Breast epithelium (tissue), 4 donors: ENCODE measurements at places on chromosomes 11 and 22.

DNA sequence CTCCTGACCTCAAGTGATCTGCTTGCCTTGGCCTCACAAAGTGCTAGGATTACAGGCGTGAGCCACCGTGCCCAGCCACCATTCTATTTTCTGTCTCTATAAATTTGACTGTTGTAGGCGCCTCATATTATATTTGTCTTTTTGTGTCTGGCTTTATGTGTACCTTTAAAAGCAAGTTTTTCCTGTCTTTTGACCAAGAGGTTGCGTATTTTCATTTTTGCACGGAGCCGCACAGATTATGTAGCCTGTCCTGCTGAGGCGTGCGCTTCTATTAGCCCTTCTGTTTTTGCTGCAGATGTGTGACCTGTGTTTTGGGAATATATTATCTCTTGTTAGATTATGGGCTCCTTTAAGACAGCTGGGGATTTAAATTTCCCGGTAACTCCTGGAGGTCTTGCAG, 40.4 kb upstream of the WEE1 start:
- H3K4me1 ChIP-seq, result no peaks in the 10 kb centered on the region
- DNase-seq, result no peak
- no peak overlapping the region for H3K27ac ChIP-seq
- no peaks in the 10 kb centered on the region for H3K27me3 ChIP-seq

GRCh38 chr11:29310725-29311342, 706.0 kb downstream of the KCNA4 start:
- H3K36me3 ChIP-seq, result no peaks in the 10 kb centered on the region
- H3K27me3 ChIP-seq, result no peaks in the 10 kb centered on the region
- H3K4me1 ChIP-seq, result no peaks in the 10 kb centered on the region
- DNase-seq, result no peak
- H3K4me3 ChIP-seq, result no peak overlapping the region

DNA sequence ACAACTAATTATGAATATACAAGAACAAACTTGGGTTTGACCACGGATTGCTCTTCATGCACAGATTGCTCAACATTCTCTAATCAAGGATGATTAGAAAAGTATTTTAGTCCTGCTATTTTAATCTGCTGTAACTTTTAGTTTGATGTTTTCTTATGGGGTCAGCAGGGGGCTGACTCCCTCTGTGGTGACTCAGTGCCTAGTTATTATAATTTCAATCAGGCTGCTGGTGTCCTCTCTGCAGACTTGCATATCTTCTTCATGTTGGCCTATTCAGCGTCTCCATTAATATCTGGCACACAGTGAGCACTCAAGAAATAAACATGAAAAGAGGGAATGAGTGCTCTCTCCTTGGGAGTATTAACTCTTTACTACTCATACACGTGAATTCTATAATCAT, 223.8 kb upstream of the DDI1 start:
- H3K4me3 ChIP-seq, result no peak overlapping the region
- DNase-seq, result no peak
- no peaks in the 10 kb centered on the region for H3K4me1 ChIP-seq
- no peak overlapping the region for H3K27ac ChIP-seq

GRCh38 chr11:99568808-99569207, 548.1 kb downstream of the CNTN5 start:
- no peaks in the 10 kb centered on the region for H3K4me1 ChIP-seq
- no peak overlapping the region for H3K4me3 ChIP-seq
- no peaks in the 10 kb centered on the region for H3K36me3 ChIP-seq

- no peak overlapping the region for H3K27ac ChIP-seq
- no peaks in the 10 kb centered on the region for H3K36me3 ChIP-seq
- H3K27me3 ChIP-seq, result no peaks in the 10 kb centered on the region
- no peak for DNase-seq
These were observed 94.0 kb upstream of the SEZ6L start for GRCh38 chr22:26075251-26075650.

DNA sequence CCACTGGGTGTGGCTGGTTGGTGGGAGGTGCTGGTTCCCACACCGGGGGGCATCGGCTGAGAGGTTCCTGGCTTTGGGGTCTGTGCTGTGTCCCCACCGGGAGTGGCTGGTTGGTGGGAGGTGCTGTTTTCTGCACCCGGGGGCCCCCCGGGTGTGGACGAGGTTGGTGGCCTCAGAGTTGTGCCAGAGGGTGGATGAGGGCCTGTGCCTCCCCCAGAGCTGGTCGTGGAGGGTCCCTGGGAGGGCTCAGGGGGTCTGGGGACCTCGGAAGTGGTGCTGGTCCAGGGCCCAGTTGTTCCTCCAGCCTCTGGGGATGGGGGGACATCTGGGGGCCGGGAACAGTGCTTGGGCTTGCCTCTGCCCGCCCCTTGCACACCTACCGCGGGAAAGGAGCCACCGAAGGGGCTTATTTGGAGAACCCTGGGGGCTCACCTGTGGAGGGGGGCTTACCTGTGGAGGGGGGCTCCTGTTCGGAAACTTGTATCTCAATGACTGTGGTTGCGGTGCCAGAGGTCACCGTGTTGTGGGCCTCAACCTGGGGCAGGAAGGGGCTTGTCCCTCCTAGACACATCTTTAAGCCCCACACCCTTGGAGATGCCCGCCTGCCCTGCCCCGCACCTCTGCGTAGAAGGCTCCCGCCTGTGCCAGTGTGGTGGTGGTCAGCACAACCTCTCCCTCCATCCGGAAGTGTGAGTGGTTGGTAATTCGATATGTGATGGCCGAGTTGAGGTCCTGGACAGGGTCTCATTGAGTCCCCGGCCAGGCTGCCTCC, 3.3 kb upstream of the IRF7 start:
- H3K36me3 ChIP-seq, result no peaks in the 10 kb centered on the region
- peaks cover 10% of the 10 kb centered on the region for H3K4me1 ChIP-seq
- no peak for DNase-seq
- H3K4me3 ChIP-seq, result no peak overlapping the region
- H3K27me3 ChIP-seq, result no peaks in the 10 kb centered on the region

DNA sequence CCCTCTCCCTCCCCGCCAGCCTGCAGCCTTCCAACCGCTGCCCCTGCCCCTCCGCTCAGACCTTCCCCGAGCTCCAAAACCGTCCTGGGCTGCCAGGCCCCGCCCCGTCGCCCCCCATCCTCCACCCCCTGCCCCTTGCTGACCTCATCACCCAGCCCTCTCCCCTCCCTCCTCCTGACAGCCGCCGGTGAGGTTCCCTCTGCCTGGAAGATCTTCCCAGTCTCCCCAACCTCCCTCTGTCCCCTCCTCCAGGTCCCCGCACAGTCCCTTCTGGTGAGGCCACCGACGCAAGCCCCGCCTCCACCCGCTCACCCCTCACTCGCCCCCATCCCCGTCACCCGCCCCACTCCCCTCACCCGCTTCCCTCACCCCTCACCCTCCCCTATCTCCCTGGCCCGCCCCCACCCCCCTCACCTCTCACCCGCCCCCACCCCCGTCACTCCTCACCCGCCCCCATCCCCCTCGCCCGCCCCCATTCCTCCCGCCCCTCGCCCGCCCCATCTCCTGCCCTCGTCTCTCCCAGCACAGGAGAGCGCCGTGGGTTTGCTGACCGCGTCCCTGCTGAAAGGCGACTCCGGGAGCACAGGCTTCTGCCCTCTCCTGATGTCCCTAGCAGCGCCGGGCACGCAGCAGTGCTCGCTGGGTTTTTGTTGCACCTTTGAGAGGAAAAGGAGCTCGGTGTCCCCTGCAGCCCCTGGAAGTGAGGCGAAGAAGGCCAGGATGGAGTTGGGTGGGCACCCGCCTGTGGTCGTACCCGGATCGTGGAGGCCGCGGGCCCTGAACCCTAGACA, 16.4 kb upstream of the UPK3A start:
- DNase-seq, result no peak
- H3K27ac ChIP-seq, result peak overlapping the region; percentile 60
- no peaks in the 10 kb centered on the region for H3K4me1 ChIP-seq
- no peaks in the 10 kb centered on the region for H3K27me3 ChIP-seq
- no peaks in the 10 kb centered on the region for H3K36me3 ChIP-seq

GRCh38 chr11:8605971-8606563, 12.0 kb upstream of the STK33 start:
- no peaks in the 10 kb centered on the region for H3K27me3 ChIP-seq
- no peaks in the 10 kb centered on the region for H3K36me3 ChIP-seq
- no peak overlapping the region for H3K27ac ChIP-seq
- H3K4me1 ChIP-seq, result no peaks in the 10 kb centered on the region

- H3K4me3 ChIP-seq, result no peak overlapping the region
- no peaks in the 10 kb centered on the region for H3K36me3 ChIP-seq
- no peak overlapping the region for H3K27ac ChIP-seq
- DNase-seq, result no peak
These were observed 34.1 kb upstream of the TMPRSS4 start for GRCh38 chr11:118042796-118043195.

- no peaks in the 10 kb centered on the region for H3K36me3 ChIP-seq
- no peaks in the 10 kb centered on the region for H3K27me3 ChIP-seq
These were observed 552.8 kb upstream of the CADM1 start for GRCh38 chr11:116057000-116057399.
